ENCODE measurements at places on chromosomes 6 and 20. TPM values are rescaled to one million over a fixed set of nuclear protein-coding genes. Genes with fewer than 3 reads are reported as not detected.

GRCh38 chr6:37202788-37203491, 33.0 kb downstream of the PIM1 start:
- peak; percentile 67 for DNase-seq

The ULBP3 gene
- total RNA-seq: 1.9 TPM

- DNase-seq: no peak
Measured at GRCh38 chr6:31349301-31349700, 7.7 kb downstream of the HLA-B start.

- DNase-seq: no peak
Measured at GRCh38 chr6:40852779-40853373, 186.1 kb downstream of the UNC5CL start.

DNA sequence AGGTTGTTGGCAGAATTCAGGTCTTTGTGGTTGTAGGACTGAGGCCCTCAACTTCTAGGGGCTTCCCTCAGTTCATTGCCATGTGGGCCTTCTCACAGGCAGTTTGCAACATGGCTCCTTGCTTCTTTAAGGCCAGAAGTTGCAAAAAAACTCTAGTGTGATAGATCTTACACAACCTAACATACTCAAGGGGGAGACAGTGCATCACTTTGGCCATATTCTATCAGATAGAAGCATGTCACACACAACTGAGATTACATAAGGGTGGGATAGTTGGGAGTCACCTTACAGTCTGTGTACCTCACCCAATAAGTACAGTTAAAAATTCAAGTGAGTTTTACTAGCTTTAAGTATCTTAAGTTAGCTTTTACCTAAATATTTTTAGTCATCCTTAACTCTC, 1.6 kb downstream of the SIRPD start:
- no peak for DNase-seq

The PRDM1 gene
- 30.7 TPM for total RNA-seq

- no peak for DNase-seq
Measured at GRCh38 chr6:30264743-30265142, 51.5 kb upstream of the TRIM26 start.

DNA sequence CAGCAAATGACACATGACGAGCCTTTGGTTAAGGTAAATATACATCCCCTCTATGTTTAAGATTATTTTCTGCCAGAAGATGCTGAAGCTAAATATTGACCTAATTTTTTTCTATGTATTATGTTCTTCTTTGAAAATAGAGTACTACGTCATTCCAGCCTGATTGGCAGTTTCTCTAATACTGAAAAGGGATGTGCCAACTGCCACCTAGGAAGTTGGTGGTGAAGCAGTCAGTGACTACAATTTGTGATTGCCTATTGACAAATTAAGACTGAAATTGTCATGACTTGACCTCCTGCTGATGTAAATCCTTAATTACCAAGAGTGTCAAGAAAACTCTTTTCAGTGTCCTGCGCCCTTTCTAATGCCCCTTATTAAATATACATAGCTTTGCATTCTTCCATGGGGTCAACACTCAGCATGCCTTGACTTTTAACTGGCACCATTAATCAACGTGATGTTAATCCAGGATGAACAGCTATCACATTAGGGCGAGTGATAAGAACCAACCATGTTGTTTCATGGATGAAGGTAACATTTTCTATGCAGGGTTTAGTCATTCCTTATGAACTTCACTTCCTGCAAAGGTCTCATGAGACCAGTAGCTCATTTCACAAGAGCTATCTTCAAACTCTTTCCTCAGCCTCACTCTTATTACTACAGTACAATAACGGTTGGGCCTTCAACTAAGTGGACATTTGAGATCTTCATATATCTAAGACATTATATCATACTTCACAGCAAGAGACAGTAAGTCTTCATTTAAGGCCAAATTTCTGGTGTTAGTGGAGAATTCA, 22.5 kb upstream of the SGK1 start:
- no peak for DNase-seq

- peak; percentile 83 for DNase-seq
Measured at GRCh38 chr6:41591859-41592502, 45.8 kb downstream of the FOXP4 start.

The PARD6B gene
- 29.2 TPM for total RNA-seq

GRCh38 chr6:10347561-10348327, 67.1 kb downstream of the TFAP2A start:
- DNase-seq: no peak

DNA sequence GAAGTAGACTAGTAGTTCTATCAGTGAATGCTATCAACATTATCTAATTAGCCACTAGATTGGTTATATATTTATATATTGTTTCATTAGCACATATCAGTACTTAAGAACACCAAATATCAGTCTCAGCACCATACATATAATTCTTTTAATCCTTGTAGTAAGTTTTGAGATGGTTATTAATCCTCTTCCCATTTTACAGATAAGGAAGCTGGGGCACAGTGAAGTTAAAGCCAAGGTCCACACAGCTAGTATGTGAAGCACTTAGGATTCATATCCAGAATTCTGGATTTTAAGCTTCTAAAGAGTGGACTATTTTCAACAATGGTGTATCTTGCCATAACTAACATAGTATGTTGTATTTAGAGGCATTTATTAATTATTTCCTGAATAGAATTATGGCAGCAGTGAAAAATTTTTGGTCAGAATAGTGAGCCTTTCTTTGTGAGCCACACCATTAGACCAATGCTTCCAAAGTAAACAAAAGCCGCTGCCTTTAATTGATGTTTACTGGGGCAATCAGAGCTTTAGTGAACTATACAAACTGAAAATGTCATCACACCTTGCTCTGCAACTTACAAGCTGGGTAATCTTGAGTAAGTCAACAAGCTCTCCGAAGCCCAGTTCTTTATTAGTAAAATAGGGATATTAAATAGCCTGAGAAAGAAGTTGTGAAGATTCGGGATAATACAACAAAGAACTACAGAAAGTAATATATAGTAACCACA, 41.9 kb upstream of the HBS1L start:
- no peak for DNase-seq

DNA sequence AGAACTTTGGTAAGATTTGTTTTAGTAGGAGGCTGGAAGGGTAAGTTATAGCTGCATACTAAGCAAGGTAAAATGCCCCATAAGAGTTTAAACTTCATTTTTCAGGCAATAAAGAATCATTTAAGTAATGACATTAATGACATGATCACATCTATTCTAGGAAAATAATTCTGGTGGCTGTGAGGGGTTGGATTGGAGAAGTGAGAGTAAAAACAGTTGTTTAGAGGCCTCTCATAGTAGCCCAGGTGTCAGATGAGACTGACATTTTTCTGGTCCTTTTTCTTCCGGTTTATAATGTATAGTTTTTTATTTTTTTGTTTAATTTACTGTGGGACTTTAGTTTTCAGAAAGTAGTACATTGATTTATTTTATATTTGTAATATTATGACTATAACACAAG, 40.8 kb downstream of the ITCH start:
- no peak for DNase-seq

DNA sequence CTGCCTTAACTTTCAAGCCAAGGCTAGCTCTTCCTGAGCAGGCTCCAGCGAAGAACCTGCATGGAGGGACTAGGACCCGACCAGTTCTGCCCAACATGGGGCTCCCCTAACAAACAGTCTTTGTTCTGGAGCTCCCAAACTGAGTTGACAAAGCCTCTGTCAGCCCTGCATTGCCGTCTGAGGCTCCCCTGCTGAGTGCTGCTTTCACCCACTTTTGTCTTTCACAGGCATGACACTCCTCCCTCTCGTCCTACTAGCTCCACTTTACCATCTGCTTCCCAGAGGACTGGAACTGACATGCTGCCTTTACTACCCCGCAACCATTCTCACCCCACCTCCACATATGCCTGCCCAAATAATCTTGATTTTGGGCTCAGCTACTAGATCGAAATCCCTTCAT, 45.1 kb upstream of the B4GALT5 start:
- no peak for DNase-seq

GRCh38 chr20:63831993-63832686, 1.1 kb upstream of the ZBTB46 start:
- DNase-seq: peak; percentile 77

The EMILIN3 gene
- not detected for total RNA-seq

- DNase-seq: no peak
Measured at GRCh38 chr6:2870046-2870636, 28.5 kb upstream of the SERPINB1 start.

The FRK gene
- 23.2 TPM for total RNA-seq

The TMEM244 gene
- total RNA-seq: not detected

DNA sequence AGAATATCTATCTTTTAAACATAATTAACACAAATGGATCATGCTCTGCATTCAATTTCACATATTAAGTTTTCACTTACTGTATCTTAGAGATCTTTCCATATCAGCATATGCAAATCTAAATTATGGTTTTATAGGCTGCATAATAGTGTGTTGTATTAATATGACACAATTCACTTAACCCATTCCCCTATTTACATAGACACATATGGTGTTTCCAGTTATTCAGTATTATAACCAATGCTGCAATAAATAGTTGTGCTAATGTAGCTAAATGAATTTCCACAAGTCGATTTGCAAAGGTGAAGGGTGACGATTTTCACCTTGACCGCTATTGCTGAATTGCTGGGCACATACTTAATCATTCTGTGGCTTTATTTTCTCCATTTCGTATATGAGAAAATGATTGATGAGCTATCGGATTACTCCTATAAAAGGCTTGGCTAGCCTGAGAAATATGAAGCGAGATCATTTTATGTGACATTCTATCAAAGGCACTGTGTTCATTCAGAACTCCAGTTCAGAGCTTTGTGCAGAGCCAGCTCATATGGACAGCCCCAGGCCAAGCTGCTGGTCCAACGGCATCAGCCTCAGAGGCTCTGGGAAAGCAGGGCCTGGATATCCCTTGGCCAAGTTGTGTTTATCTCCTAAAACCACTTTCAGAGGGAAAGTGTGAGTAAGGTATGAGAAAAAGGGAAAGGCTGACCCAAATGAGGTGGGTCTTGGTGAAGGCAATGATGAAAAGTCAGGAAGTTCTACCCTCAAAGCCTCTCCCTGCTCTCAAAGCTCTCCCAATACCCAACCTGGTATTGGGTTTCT, 50.8 kb downstream of the GFOD1 start:
- DNase-seq: no peak

DNA sequence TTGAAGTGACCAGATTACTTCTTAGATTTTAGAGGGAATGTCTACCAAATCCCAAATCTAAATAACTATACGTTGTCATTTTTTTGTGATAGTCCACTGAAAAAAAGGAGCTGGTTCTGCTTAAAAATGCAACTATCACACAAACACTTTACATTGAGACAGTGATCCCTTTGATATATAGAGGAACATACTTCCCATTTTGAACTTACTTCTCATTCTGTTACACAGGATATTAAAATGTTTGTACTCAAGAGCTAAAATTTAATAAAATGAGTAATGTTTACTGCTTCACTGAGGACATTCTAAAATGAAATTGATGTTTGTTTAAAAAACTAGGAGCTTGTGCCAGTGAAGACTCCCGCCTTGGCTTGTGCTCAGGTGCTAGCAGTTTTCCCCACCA, 174.1 kb downstream of the CARMIL1 start:
- DNase-seq: no peak

- no peak for DNase-seq
Measured at GRCh38 chr6:157716251-157716995, 106.6 kb upstream of the SNX9 start.

- DNase-seq: no peak
Measured at GRCh38 chr20:54095824-54096223, 25.4 kb upstream of the BCAS1 start.

- DNase-seq: no peak
Measured at GRCh38 chr20:63475209-63475608, 2.8 kb upstream of the KCNQ2 start.

- DNase-seq: no peak
Measured at GRCh38 chr20:2713285-2713684, 20.7 kb downstream of the EBF4 start.

GRCh38 chr6:16717275-16717942, 43.9 kb downstream of the ATXN1 start:
- no peak for DNase-seq

DNA sequence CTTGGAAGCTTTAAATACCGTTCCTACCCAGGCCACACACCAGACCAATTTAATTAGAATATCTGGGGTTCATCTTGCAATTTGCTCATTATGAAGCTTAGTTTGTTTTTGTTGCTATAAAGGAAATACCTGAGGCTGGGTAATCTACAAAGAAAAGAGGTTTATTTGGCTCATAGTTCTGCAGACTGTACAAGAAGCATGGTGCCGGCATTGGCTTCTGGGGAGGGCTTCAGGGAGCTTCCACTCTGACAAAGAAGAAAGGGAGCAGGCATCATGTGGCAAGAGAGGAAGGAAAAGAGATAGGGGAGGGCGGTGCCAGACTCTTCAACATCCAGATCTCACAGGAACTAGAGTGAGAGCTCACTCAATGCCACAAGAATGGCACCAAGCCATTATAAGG, 73.6 kb downstream of the RNF182 start:
- no peak for DNase-seq

- no peak for DNase-seq
Measured at GRCh38 chr6:57256541-57256940, 34.4 kb upstream of the RAB23 start.

The CDK5RAP1 gene
- total RNA-seq: 23.7 TPM

GRCh38 chr6:100161782-100162365, 167.9 kb upstream of the MCHR2 start:
- DNase-seq: no peak

GRCh38 chr6:132498638-132499037, 14.3 kb downstream of the STX7 start:
- no peak for DNase-seq

The FAM83D gene
- 3.4 TPM for total RNA-seq

The DLL1 gene
- 16.5 TPM for total RNA-seq

- no peak for DNase-seq
Measured at GRCh38 chr6:130494729-130495128, 128.9 kb downstream of the TMEM200A start.

The C6orf163 gene
- total RNA-seq: 2.7 TPM

GRCh38 chr20:62118113-62119043, 3.9 kb upstream of the LSM14B start:
- DNase-seq: no peak

The IGF2R gene
- total RNA-seq: 97.7 TPM

GRCh38 chr6:151236668-151237401, 2.9 kb upstream of the AKAP12 start:
- no peak for DNase-seq

- DNase-seq: no peak
Measured at GRCh38 chr6:42322676-42323075, 105.0 kb upstream of the MRPS10 start.

The PDE7B gene
- 4.0 TPM for total RNA-seq

DNA sequence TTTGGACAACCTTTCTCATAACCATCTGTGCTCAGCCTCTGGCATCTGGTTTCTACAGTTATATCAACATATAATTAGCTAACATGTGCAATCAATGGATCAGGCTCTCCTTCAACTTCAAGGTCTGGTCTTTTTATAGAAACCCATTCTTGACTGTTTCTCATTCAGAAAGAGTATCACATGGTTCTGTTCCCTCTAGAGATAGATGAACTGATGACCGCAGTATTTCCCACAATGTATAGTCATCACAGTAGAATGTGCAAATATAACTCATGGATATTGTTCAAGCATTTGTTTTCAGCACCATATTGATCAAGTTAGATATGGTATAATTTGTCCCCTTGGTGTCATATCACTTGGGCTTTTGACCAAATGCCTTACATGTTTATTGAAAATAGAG, 656.2 kb downstream of the FRK start:
- DNase-seq: no peak

The STMN3 gene
- 6.7 TPM for total RNA-seq

The RSPH4A gene
- total RNA-seq: 0.35 TPM

Measured in mucosa of descending colon (tissue), 3 donors.